ENCODE measurements at places on chromosomes 1 and 21. TPM values are rescaled to one million over a fixed set of nuclear protein-coding genes. Genes with fewer than 3 reads are reported as not detected.

F13B gene
- not detected for total RNA-seq

DCDC2B gene
- not detected for total RNA-seq

TRPM2 gene
- total RNA-seq = 11.1 TPM

PRR9 gene
- not detected for total RNA-seq

FCER1A gene
- total RNA-seq = not detected

RYR2 gene
- total RNA-seq = 8.0 TPM

PER3 gene
- total RNA-seq = 1.3 TPM

C1orf185 gene
- not detected for total RNA-seq

CCNL2 gene
- total RNA-seq = 221 TPM

KRTAP26-1 gene
- total RNA-seq = not detected

FLG2 gene
- total RNA-seq = not detected

UBXN10 gene
- total RNA-seq = not detected

SELENBP1 gene
- not detected for total RNA-seq

THEMIS2 gene
- total RNA-seq = 6.0 TPM

S100A3 gene
- 14.8 TPM for total RNA-seq

GBP7 gene
- not detected for total RNA-seq

DYNLT5 gene
- not detected for total RNA-seq

AKR7A3 gene
- 1.2 TPM for total RNA-seq

C1orf94 gene
- 0.08 TPM for total RNA-seq

S100A16 gene
- total RNA-seq = 436 TPM

C1orf50 gene
- 2.3 TPM for total RNA-seq

PDZK1 gene
- total RNA-seq = 0.49 TPM

KIF26B gene
- 0.13 TPM for total RNA-seq

CLDN8 gene
- not detected for total RNA-seq

GJC2 gene
- total RNA-seq = 3.3 TPM

CHRM3 gene
- 9.9 TPM for total RNA-seq

SEMA4A gene
- total RNA-seq = 0.29 TPM

PDZK1IP1 gene
- total RNA-seq = not detected

LAMC2 gene
- total RNA-seq = 2.1 TPM

OR2T2 gene
- total RNA-seq = not detected

PTGFR gene
- total RNA-seq = 0.91 TPM

ITLN2 gene
- total RNA-seq = 0.15 TPM

TTC4 gene
- total RNA-seq = 20.6 TPM

PLD5 gene
- 0.05 TPM for total RNA-seq

NPHS2 gene
- not detected for total RNA-seq

FMO2 gene
- total RNA-seq = not detected

ZNF683 gene
- not detected for total RNA-seq

FCRL4 gene
- not detected for total RNA-seq

CXADR gene
- total RNA-seq = 0.41 TPM

F5 gene
- not detected for total RNA-seq

LHX8 gene
- total RNA-seq = 1.3 TPM

TFF3 gene
- total RNA-seq = 0.40 TPM
